ENCODE measurements at places on chromosomes 2 and 18. TPM values are rescaled to one million over a fixed set of nuclear protein-coding genes. Genes with fewer than 3 reads are reported as not detected.

The ARID5A gene
- total RNA-seq: 2.2 TPM

The CDCA7 gene
- total RNA-seq: 26.6 TPM

The ACTR2 gene
- 71.1 TPM for total RNA-seq

The FBLN7 gene
- 2.5 TPM for total RNA-seq

The EN1 gene
- total RNA-seq: not detected

The GREB1 gene
- total RNA-seq: 3.8 TPM

The ARHGAP25 gene
- total RNA-seq: 1.3 TPM

The LYPD6B gene
- 13.8 TPM for total RNA-seq

The ANKRD62 gene
- 0.63 TPM for total RNA-seq

The MC4R gene
- total RNA-seq: 1.3 TPM

The CFAP65 gene
- total RNA-seq: 0.63 TPM

The C18orf32 gene
- total RNA-seq: 41.6 TPM

The THAP4 gene
- 22.2 TPM for total RNA-seq

The ZNF24 gene
- total RNA-seq: 79.5 TPM

The TCF23 gene
- not detected for total RNA-seq

The SLC5A7 gene
- 1.3 TPM for total RNA-seq

The ANKRD36 gene
- total RNA-seq: 500 TPM

The PIGN gene
- 67.9 TPM for total RNA-seq

The COL4A4 gene
- 0.94 TPM for total RNA-seq

The TUBA3E gene
- not detected for total RNA-seq

The FAM228A gene
- 9.4 TPM for total RNA-seq

The FRZB gene
- 14.1 TPM for total RNA-seq

Data from parietal lobe (tissue), 2 donors.